ENCODE measurements at places on chromosomes 5 and 9.

DNA sequence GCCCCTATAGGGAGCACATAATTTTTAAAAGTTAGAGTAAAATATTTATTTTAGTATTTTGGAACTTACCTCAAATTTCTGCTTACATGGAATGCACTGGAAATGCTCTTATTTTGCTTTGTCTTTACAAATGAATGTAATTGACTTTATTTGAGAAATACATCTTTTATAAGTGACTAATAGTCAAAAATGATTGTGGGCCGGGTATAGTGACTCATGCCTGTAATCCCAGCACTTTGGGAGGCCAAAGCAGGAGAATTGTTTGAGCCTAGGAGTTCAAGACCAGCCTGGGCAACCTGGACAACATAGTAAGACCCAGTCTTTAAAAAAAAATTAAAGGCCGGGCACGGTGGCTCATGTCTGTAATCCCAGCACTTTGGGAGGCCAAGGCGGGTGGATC lies 5.8 kb downstream of the HMGCR start:
- DNase-seq, result no peak

DNA sequence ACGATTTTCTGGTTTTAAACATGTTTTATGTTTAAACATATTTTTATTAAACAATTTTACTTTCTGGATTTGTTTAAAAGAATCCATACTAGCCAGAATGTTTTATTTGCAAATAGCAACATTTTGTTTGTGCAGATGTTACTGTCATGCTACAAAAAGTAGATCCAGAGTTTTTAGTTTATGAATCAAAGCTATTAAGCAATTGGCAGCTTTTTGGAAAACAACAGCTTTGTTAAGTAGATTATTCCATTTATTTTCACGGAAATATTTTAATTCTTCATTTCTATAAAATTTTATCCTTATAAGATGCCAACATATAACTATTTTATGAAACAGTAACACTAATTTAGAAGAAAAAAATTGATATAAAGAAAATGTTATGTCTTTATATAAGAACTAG lies 60.9 kb downstream of the DROSHA start:
- no peak for DNase-seq

GRCh38 chr9:36902861-36903524 lies 131.1 kb downstream of the PAX5 start:
- no peak for DNase-seq

- DNase-seq, result no peak
These were observed 516.5 kb downstream of the ACTL7B start for GRCh38 chr9:108339251-108339650.

- DNase-seq, result no peak
These were observed 140.3 kb upstream of the RETREG1 start for GRCh38 chr5:16757146-16757545.

DNA sequence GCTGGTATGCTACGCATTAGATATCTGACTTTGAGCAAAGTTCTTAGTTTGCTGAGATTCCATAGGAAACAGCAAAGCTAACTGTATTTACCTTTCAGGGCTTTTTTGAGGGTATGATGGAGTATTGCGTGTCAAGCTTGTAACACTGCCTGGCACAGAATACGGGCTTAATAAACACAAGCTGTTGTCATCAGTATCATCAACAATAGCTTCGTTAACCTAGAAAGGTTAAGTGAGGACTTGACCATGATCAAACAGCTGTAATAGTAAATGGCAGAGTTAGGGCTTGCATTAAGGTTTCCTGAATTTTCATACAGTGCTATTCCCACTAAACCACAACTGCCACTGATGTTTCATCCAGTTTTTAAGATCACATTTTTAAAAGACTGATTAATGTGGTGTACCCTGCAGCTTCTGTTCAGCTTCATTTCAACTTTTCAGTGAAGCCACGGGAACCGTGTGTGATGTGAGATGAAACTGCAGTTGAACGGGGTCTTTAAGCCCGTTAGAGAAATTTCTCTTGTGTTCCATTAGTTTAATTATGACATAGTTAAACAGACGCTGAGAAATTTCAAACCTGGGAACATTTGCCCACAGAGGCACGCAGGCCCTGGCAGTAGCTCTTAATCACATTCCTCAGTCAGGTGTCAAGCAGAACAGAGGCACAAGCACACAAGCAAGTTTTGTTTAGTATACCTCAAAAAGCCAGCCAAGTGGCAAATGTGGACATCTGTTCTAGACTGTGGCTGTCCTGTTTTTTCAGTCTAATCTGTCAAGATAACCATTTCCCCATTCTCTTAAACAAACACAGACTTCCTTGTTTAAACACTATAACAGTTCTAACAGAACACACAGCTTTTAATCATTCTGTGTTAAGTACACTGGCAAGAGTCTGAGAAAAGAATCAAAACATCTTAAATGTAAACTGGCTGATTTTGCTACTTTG lies 147.1 kb downstream of the ZNF608 start:
- DNase-seq, result no peak

DNA sequence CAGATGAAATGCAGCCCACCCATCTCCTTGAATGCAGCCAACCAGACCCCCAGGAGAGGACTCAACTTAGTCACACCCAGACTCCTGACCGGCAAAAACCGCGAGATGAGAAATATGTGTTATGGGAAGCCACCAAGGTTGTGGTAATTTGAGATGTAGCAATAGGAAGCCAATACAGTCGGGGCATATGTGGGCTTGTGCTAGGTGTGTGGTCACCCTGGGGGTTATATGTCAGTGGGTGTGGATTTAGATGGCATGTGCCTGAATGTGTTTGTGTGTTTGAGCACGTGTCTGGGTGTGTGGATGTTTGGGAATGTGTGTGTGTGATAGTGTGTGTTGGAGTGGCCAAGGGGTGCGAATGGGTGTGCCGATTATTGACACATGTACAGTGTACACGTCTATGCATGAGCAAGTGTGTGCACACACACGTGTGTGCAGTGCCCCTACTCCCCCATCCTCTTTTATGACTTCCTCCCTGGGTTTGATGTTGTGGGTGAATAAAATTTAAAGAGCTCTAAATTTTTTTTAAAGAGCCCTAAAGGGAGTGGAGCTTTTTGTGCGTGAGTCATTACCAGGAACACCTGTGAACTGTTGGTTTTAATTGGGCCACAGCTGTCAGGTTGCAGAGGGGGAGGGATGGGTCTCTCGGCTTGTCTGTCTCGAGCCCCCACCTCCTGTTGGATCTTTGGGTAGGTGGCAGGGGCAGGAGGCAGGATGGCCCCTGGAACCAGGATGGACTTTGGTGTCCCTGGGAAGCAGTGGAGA lies 86.8 kb downstream of the LHX2 start:
- no peak for DNase-seq

DNA sequence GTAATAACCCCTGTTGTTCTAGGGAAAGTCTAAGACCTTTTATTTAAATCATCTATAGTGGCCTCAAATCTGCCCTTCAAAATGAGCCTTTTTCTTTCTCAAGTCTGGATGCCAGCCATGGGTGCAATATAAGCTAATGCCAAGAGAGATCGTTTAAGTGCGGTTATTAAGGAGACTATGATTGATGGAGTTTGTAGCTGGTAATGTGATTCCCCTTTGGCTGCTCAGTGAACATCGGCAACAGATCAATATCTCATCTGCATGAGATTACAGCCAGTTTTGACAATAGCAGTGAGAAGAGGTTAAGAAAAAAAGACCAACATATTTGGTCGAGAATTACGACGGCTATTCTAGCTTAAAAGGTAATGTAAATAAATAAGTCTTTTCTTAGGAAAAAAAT lies 1049.4 kb upstream of the NUDT12 start:
- no peak for DNase-seq

GRCh38 chr9:134027561-134027960 lies 2.3 kb downstream of the BRD3OS start:
- no peak for DNase-seq

- DNase-seq, result no peak
These were observed 435.1 kb upstream of the CDH9 start for GRCh38 chr5:27473307-27474046.

DNA sequence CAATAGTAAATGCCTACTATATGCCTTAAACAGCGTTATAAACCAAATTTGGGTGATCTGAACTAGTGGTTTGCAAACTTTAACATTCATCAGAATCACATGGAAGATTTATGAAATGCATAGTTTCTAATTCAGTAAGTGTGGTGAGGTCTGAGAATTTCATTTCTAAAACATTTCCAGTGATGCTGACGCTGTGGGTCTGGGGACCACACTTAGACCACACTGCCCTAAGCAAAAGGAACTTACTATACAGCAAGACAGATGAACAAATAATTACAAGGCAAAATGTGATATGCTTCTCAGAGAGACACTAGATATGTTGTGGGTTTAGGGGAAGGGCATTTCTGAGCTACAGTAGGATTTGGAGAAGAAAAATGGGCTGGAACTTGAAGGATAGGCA lies 72.6 kb downstream of the OXCT1 start:
- DNase-seq, result no peak

DNA sequence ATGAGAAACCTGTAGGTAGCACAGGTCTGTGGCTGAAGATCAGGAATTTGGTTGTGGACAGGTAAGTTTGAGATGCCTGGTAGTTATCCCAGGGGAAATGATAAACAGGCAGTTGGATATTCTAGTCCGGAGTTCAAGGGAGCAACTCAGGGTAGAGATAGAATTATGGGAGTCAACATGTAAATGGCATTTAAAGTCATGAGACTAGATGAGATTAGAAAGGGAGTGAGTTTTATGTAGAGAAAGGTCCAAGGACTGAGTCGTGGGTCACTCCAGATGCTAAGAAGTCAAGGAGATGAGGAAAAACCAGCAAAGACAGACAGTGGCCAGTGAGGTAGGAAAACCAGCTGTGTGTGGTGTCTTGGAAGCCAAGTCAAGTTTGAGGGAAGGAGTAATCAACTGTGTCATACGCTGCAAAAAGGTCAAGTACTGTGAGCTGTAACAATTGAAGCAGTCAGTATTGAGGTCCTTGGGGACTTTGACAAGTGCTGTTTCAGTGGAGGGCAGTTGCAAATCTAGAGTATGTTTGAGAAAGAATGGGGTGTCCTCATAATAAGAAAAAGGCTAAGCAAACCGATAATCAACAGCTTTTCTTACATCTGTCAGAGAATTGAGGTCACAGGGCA lies 18.2 kb downstream of the GNPDA1 start:
- no peak for DNase-seq

- DNase-seq, result no peak
These were observed 193.3 kb downstream of the LURAP1L start for GRCh38 chr9:12968093-12968492.

- DNase-seq, result no peak
These were observed 154.2 kb downstream of the FOCAD start for GRCh38 chr9:20838218-20838617.

GRCh38 chr5:154611341-154611767 lies 133.3 kb upstream of the HAND1 start:
- DNase-seq, result no peak

GRCh38 chr9:101440714-101441230 lies 5.2 kb upstream of the ALDOB start:
- no peak for DNase-seq

- no peak for DNase-seq
These were observed 457.9 kb downstream of the ENC1 start for GRCh38 chr5:74182603-74183002.

DNA sequence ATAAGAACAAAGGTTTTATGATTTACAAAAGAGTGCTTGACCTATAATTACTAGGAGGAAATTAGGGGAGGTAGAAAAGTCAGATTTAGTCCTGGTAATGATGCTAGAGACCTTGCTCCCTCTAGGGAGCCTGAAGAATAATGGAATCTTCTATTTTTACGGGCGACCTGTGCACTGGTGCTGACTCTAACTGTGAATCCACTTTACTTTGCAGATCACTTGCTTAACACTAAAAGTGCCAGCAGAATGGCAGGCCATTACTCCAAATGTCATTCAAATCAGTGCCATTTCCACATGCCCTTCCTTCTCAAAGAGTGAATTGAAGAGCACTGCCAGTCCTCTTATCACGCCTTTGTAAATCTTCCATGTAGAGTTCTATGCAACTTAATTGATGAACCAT lies 359.4 kb upstream of the ARRDC3 start:
- no peak for DNase-seq

DNA sequence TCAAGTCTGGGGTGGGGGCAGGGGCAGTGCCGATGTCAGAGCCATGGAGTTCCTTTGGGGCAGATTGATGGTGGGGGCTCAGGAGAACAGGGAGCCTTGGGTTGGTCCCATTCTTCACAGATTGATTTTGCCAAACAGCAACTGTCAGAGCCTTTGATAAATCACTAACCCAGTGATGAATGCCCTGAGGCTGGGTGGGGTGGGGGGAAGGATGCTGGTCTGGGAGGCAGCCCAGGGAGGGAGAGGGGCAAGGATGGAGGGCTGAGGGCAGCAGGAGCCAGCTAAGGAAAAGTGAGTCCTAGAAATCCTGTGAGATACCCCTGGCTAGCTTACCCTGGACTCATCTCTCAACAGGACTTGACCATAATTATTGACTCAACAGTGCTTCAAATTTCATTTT lies 60.1 kb upstream of the ARAP3 start:
- DNase-seq, result no peak

GRCh38 chr9:126497660-126498275 lies 116.0 kb upstream of the LMX1B start:
- no peak for DNase-seq

- no peak for DNase-seq
These were observed 226.2 kb downstream of the ICE1 start for GRCh38 chr5:5648694-5649093.

GRCh38 chr9:36847781-36848673 lies 186.0 kb downstream of the PAX5 start:
- DNase-seq, result no peak

GRCh38 chr5:157160001-157160400 lies 6.1 kb downstream of the GARIN3 start:
- peak; percentile 6 for DNase-seq

- no peak for DNase-seq
These were observed 59.1 kb downstream of the HMHB1 start for GRCh38 chr5:143870871-143871632.

- no peak for DNase-seq
These were observed 674 bp downstream of the C5orf15 start for GRCh38 chr5:133967698-133968203.

DNA sequence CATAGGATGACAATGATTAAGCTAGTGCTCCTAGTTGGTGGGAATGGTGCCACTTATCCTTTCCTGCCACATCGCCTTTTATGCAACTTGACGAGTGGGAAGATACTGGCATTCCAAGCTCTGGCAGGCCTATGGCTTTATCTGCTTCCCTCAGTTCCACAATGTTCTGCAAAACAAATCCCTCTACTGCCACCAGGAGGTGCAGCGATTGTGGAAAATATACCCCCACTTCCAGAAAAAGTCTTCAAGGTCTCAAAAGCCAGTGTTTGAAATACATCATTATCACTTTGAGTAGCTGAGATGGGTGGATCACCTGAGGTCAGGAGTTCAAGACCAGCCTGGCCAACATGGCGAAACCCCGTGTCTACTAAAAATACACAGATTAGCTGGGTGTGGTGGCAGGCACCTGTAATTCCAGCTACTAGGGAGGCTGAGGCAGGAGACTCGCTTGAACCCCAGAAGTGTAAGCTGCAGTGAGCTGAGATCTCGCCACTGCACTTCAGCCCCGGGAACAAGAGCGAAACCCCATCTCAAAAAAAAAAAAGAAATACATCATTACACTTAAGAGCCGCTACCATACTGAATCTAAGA lies 3.4 kb downstream of the CLINT1 start:
- no peak for DNase-seq

GRCh38 chr9:79610791-79611614 lies 39.2 kb downstream of the TLE4 start:
- DNase-seq, result no peak

Measured in stimulated activated naive CD4-positive, alpha-beta T cell (primary cell).